ENCODE measurements at places on chromosomes 4 and X. TPM values are rescaled to one million over a fixed set of nuclear protein-coding genes. Genes with fewer than 3 reads are reported as not detected.

The ATRX gene
- 356 TPM for total RNA-seq

The ADRA2C gene
- 2.2 TPM for total RNA-seq

The HTR2C gene
- total RNA-seq = 2.8 TPM

The TEC gene
- 4.7 TPM for total RNA-seq

The JCHAIN gene
- total RNA-seq = not detected

The STAP1 gene
- not detected for total RNA-seq

The CPZ gene
- 0.31 TPM for total RNA-seq

The VAMP7 gene
- total RNA-seq = 22.8 TPM

The SPANXN4 gene
- not detected for total RNA-seq

The ENPEP gene
- total RNA-seq = 1.6 TPM

The MAGEC1 gene
- not detected for total RNA-seq

The MCF2 gene
- 10.3 TPM for total RNA-seq

The PPP1R3F gene
- total RNA-seq = 19.1 TPM

The CTAG1A gene
- total RNA-seq = not detected

The IL2 gene
- total RNA-seq = not detected

The ART3 gene
- 0.31 TPM for total RNA-seq

The ZNF157 gene
- total RNA-seq = 5.0 TPM

The ASB9 gene
- total RNA-seq = 1.6 TPM

The LGI2 gene
- 3.1 TPM for total RNA-seq

The PSAPL1 gene
- not detected for total RNA-seq

The ITM2A gene
- total RNA-seq = 39.1 TPM

The NEUROG2 gene
- total RNA-seq = 13.1 TPM

The CACNA1F gene
- not detected for total RNA-seq

The RS1 gene
- not detected for total RNA-seq

The DOK7 gene
- total RNA-seq = 0.63 TPM

The CYBB gene
- 6.6 TPM for total RNA-seq

The LYAR gene
- total RNA-seq = 6.3 TPM

Data from parietal lobe (tissue), 2 donors.